DND-41 (cell line): ENCODE measurements at places on chromosomes 5 and 9.

- H3K4me1 ChIP-seq: no peaks in the 10 kb centered on the region
- no peaks in the 10 kb centered on the region for H3K36me3 ChIP-seq
- no peak for DNase-seq
These were observed 187.6 kb downstream of the GABBR2 start for GRCh38 chr9:98521141-98521540.

DNA sequence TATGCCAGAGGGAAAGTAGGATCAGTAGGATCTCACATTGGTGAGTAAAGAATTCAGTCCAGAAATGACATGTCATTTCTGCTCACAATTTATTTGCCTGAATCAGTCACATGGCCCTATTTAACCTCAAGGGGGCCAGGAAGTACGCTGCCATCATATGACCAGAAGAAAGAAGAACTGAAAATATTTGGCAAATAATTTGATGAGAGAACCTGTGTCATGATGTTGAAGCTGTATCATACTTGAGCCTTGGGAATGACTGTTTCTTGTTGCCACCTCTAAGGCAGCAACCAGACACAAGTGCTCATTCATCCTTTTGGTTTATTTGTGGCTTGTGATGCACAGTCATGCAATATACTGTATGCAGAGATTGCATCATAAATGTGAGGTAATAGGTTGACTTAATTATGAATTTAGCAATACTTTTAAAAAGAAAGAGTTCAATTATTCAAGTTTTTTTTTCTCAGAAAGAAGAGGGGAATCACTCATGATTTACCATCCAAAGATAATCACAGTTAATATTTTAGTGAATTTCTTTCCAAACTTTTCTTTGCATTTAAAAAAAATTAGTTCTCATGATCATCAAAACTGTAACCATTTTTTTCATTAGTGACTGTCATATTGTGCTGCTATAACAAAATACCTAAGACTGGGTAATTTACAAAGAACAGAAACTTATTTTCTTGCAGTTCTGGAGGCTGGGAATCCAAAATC, 8.2 kb upstream of the ZFYVE16 start:
- no peak overlapping the region for H3K27ac ChIP-seq
- DNase-seq: no peak
- no peaks in the 10 kb centered on the region for H3K27me3 ChIP-seq
- peaks cover 7% of the 10 kb centered on the region; the same call in 1 of the 2 replicates for H3K4me1 ChIP-seq
- no peak overlapping the region for H3K4me3 ChIP-seq

DNA sequence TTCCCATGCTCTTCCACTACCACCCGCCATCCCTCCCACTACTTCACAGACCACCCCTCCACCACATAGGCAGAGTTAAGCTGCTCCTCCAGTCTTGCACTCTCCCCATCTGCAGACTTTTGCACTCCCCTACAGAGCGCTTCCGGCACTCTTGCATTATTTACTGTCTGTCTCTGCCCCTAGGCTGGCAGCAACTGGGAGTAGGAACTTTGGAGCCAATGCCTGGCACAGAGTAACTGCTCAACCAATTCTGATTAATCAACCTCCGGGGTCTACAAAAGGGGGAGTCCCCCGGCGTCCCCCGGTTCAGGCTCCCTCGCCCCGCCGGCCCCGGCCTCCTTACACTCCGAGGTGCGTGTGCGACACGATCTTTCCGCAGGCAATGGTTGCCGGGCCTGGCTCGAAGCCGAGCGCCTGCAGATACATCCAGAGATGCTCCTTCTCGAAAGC, 498 bp downstream of the HAUS6 start:
- no peaks in the 10 kb centered on the region for H3K27me3 ChIP-seq
- H3K27ac ChIP-seq: peak overlapping the region; percentile 95
- H3K4me1 ChIP-seq: peaks cover 42% of the 10 kb centered on the region
- DNase-seq: peak; percentile 70

DNA sequence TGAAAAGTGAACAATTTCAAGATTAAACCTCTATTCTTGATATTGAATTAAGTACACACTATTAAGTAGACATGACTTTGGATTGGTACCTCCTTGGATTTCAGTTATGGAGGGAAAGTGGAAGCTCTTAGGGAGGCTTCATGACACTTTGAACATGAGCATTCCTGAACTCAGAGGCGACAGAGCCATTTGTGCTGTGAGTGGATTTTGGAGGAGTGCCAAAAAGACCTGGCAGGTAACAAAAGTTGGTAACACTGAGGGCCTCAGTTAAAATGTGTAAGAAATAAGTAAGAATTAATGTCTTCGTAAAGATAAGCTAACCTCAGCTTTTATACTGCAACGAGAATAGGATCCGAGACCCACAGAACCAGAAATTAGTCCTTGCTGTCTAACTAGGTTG, 356.7 kb downstream of the ARRDC3 start:
- no peaks in the 10 kb centered on the region for H3K4me1 ChIP-seq
- no peaks in the 10 kb centered on the region for H3K27me3 ChIP-seq
- H3K27ac ChIP-seq: no peak overlapping the region

GRCh38 chr5:149643781-149644180, 62.5 kb downstream of the ARHGEF37 start:
- no peaks in the 10 kb centered on the region for H3K36me3 ChIP-seq
- no peak overlapping the region for H3K4me3 ChIP-seq
- peaks cover 12% of the 10 kb centered on the region for H3K27me3 ChIP-seq
- H3K4me1 ChIP-seq: no peaks in the 10 kb centered on the region
- DNase-seq: no peak

DNA sequence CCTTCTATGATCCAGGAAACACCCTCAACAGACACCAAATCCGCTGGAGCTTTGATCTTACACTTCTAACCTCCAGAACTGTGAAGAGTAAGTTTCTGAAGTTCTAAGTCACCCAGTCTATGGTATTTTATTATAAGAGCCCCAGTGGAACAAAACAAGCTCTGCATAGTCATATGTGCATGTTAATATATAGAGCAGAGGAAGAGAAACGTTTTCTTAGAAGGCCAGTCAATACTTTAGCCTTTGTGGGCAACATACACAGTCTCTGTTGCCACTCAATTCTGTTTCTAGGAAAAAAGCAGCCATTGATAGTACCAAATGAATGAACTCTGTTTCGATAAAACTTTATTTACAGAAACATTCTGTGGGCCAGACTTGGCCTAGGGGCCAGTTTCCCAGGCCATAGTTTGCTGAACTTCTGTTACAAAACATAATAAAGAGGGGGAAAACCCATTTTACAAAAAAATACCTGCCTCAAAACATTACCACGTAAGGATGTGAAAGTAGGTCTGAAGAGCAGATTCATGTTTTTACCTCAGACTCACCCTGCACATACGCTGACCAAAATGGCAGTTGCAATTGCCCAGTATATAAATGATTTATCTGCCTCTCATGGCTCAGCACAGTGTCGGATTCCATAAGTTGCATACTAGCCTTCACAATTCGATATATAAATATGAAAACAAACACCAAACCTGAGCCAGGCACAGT, 350.5 kb downstream of the SLIT3 start:
- no peak overlapping the region for H3K4me3 ChIP-seq
- H3K4me1 ChIP-seq: no peaks in the 10 kb centered on the region
- H3K27ac ChIP-seq: no peak overlapping the region
- no peaks in the 10 kb centered on the region for H3K36me3 ChIP-seq

DNA sequence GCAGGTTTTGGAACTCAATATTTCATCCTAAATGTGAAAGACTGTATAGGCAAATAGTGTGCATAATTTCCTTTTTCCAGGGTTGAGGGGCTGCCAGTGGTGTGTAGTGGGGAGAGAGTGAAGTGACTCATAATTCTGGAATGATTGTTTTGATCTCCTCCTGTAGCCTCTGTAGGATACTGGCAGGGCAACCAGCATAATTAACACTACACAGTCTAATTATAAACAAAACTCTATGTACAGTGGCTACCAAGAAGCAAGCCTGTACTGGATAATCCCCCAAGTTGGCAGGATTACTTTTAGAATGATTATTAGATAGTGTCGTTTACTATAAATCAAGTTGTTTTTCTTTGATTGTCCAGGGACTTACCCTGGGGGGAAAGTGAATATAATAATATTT, 32.2 kb downstream of the LNPEP start:
- H3K36me3 ChIP-seq: peaks cover 6% of the 10 kb centered on the region; the same call in 1 of the 2 replicates
- no peak overlapping the region for H3K27ac ChIP-seq
- no peak overlapping the region for H3K4me3 ChIP-seq
- no peaks in the 10 kb centered on the region for H3K27me3 ChIP-seq
- H3K4me1 ChIP-seq: peaks cover 38% of the 10 kb centered on the region

GRCh38 chr5:6434731-6435130, 13.9 kb upstream of the UBE2QL1 start:
- H3K27me3 ChIP-seq: no peaks in the 10 kb centered on the region
- H3K4me1 ChIP-seq: no peaks in the 10 kb centered on the region
- no peak overlapping the region for H3K4me3 ChIP-seq
- no peak overlapping the region for H3K27ac ChIP-seq
- no peak for DNase-seq
- no peaks in the 10 kb centered on the region for H3K36me3 ChIP-seq

DNA sequence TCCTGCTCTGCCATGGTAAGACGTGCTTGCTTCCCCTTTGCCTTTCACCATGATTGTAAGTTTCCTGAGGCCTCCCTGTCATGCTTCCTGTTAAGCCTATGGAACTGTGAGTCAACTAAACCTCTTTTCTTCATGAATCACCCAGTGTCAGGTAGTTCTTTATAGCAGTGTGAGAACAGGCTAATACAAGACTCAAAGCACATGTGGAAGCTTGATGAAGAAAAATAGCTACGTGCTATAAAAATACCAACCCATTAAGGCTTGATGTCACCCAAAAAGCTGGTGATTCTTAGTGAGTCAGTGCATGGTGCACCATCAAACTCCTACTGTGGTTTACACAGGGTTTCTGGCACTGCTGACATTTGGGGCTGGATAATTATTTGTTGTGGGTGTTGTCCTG, 332.2 kb downstream of the TMEM167A start:
- H3K4me3 ChIP-seq: no peak overlapping the region
- no peak for DNase-seq
- H3K27me3 ChIP-seq: no peaks in the 10 kb centered on the region
- no peaks in the 10 kb centered on the region for H3K36me3 ChIP-seq
- no peak overlapping the region for H3K27ac ChIP-seq

DNA sequence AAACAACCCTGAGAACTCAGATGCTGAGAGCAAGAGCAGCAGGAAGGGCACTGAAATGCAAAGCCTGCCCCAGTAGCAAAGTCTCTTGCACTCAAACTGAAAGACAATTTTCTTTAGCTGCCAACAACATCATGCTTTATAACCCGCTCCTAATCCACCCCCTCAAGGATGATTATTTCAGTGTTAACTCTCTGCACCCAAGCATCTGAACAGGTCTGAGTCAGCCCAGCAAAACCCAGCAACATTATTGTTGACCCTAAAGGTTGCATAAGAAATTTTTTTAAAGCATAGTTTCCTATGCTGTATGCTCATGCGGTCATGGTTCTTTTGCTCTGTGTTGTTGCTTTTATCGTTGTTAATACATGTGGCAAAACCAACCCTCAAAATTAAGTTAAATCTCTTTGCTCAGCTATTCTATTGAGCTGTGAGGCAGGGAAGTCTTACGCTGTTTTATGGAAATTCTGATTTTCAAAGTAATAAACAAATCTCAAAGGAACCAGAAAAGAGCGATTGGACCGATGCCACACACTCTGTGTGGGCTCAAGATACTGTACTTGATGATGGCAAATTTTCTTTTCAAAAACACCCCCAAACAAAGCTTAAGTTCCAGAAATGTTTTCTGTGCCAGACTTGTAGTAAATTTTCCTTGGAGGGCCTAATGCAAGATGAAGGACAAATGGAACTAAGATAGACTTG, 440.6 kb upstream of the MPDZ start:
- H3K4me1 ChIP-seq: no peaks in the 10 kb centered on the region
- H3K4me3 ChIP-seq: no peak overlapping the region
- DNase-seq: no peak
- H3K27ac ChIP-seq: no peak overlapping the region
- no peaks in the 10 kb centered on the region for H3K36me3 ChIP-seq
- H3K27me3 ChIP-seq: no peaks in the 10 kb centered on the region

- no peak overlapping the region for H3K4me3 ChIP-seq
- H3K4me1 ChIP-seq: no peaks in the 10 kb centered on the region
- peaks cover 3% of the 10 kb centered on the region for H3K27me3 ChIP-seq
- no peak overlapping the region for H3K27ac ChIP-seq
- H3K36me3 ChIP-seq: no peaks in the 10 kb centered on the region
These were observed 36.5 kb upstream of the SYNPO start for GRCh38 chr5:150604010-150604409.

- H3K27ac ChIP-seq: no peak overlapping the region
- H3K4me3 ChIP-seq: no peak overlapping the region
- no peaks in the 10 kb centered on the region for H3K4me1 ChIP-seq
- no peaks in the 10 kb centered on the region for H3K27me3 ChIP-seq
- DNase-seq: no peak
These were observed 103.7 kb downstream of the ARL15 start for GRCh38 chr5:54206580-54207229.

DNA sequence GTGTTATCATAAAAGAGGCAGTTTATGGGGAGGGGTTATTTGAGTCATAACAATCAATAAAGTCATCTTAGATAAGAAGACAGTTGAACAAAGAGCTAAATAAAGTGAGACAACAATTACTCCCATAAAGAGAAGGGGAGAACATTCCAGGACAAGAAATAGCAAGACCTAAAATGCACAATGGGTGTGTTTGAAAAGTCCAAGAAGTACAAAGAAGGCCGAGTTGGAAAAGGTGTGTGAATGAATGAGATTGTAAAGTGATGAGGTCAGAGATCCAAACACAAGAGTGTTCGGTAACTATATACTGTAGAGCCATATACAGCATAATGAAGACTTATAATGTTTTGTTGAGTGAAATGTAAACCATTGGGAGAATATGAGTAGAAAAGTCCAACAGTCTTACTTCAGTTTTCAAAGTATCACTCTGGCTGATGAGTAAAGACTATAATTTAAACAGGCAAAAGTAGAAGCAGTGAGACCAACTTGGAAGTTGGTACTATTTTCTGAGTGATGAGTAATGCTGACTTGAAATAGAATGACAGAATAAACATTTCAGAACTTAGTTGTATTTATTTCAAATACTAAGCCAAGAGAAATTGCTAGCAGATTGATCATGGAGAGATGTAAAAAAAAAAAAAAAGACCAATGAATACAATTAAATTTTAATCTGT, 868.7 kb upstream of the CDH9 start:
- no peaks in the 10 kb centered on the region for H3K27me3 ChIP-seq
- no peak overlapping the region for H3K4me3 ChIP-seq
- H3K4me1 ChIP-seq: no peaks in the 10 kb centered on the region
- no peak for DNase-seq

DNA sequence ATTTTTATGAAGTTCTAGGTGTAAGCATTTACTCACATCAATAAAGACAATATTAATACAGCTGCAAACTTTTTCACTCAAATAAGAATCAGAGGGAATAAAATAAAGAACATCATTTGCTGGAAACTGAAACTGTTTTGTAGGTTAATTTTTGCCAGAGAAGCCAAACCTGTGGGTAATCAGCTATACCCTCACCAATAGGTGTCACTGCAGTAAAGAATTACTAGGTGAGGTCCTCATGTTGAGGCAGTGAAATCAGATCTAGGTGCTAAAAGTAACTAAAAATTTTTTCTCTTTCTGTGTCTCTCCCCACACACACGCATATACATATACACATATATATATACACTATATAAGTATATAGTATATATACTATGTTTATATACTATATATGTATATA, 1016.3 kb upstream of the SEMA6A start:
- H3K27me3 ChIP-seq: no peaks in the 10 kb centered on the region
- H3K36me3 ChIP-seq: no peaks in the 10 kb centered on the region
- no peak overlapping the region for H3K4me3 ChIP-seq
- no peak overlapping the region for H3K27ac ChIP-seq
- H3K4me1 ChIP-seq: no peaks in the 10 kb centered on the region
- no peak for DNase-seq
